Metanephros (tissue), 2 donors: ENCODE measurements at places on chromosomes 1 and 21. TPM values are rescaled to one million over a fixed set of nuclear protein-coding genes. Genes with fewer than 3 reads are reported as not detected.

SEC16B gene
- total RNA-seq, result 6.3 TPM

ACADM gene
- 66.5 TPM for total RNA-seq

FAM110D gene
- total RNA-seq, result 1.5 TPM

PLA2G4A gene
- total RNA-seq, result 8.9 TPM

HUNK gene
- 10.4 TPM for total RNA-seq

NCF2 gene
- total RNA-seq, result 13.4 TPM

EPHB2 gene
- total RNA-seq, result 20.8 TPM

TMIGD3 gene
- total RNA-seq, result 0.47 TPM

THRAP3 gene
- total RNA-seq, result 111 TPM

LEFTY2 gene
- 0.58 TPM for total RNA-seq

GRHL3 gene
- 2.5 TPM for total RNA-seq

KRTAP21-2 gene
- not detected for total RNA-seq

IGSF3 gene
- total RNA-seq, result 42.0 TPM

C1orf116 gene
- 13.3 TPM for total RNA-seq

CELA2A gene
- not detected for total RNA-seq

CNR2 gene
- 0.12 TPM for total RNA-seq

LINGO4 gene
- total RNA-seq, result 0.47 TPM

KCNJ15 gene
- total RNA-seq, result 124 TPM

DONSON gene
- 14.0 TPM for total RNA-seq

MAP3K21 gene
- 21.0 TPM for total RNA-seq

OR2T11 gene
- 0.06 TPM for total RNA-seq

CD48 gene
- total RNA-seq, result 5.5 TPM

FABP3 gene
- 49.9 TPM for total RNA-seq

INSRR gene
- 1.9 TPM for total RNA-seq

TRIM67 gene
- total RNA-seq, result 0.47 TPM

LRRC71 gene
- total RNA-seq, result 0.35 TPM

LRRC3 gene
- 4.0 TPM for total RNA-seq

CD247 gene
- 1.3 TPM for total RNA-seq

MYOG gene
- 32.3 TPM for total RNA-seq

GNAI3 gene
- 8.3 TPM for total RNA-seq

GFI1 gene
- total RNA-seq, result 1.5 TPM

RNU1-1 gene
- 7,909 TPM for total RNA-seq

SHCBP1L gene
- total RNA-seq, result 0.29 TPM

ANKRD65 gene
- total RNA-seq, result 6.9 TPM

RAD54L gene
- 6.7 TPM for total RNA-seq

LCE1C gene
- total RNA-seq, result not detected

DNAJC11 gene
- total RNA-seq, result 47.0 TPM

ADAM30 gene
- not detected for total RNA-seq

CFHR4 gene
- total RNA-seq, result not detected

DYNLT5 gene
- 2.2 TPM for total RNA-seq

UBIAD1 gene
- 15.1 TPM for total RNA-seq

SPRR1A gene
- total RNA-seq, result not detected

AQP10 gene
- total RNA-seq, result 0.12 TPM

SSR2 gene
- total RNA-seq, result 214 TPM

SAMSN1 gene
- total RNA-seq, result 6.2 TPM

MASP2 gene
- not detected for total RNA-seq

PAX7 gene
- 3.3 TPM for total RNA-seq

CELA2B gene
- total RNA-seq, result not detected

C21orf91 gene
- total RNA-seq, result 17.6 TPM

DPT gene
- total RNA-seq, result 11.4 TPM

RAB7B gene
- 3.6 TPM for total RNA-seq

TCHH gene
- total RNA-seq, result 0.06 TPM

IFI44L gene
- 8.1 TPM for total RNA-seq
